ENCODE measurements at places on chromosomes 1 and 21.

- DNase-seq = no peak
These were observed 542 bp upstream of the XPR1 start for GRCh38 chr1:180631194-180631765.

- DNase-seq = no peak
These were observed 7.3 kb upstream of the DEDD start for GRCh38 chr1:161139766-161140165.

DNA sequence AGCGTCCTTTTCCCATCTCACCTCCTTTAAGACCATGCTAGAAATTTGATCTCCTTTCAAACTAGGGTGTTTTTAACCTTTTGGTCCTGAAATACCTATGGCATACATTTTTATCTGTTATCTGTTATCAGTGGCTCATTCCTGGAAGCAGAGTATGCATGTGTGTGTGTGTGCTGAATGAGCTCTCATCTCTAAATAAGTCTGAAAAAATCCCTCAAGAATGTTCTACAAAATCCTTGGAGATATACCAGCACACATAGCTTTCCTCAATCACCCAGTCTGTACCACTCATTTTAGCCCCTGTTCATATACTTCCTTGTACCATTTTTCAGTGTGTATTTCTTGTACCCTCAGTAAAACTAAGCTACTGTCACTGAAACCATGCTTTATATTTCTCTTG is 6.0 kb upstream of the DARS2 start:
- no peak for DNase-seq

- no peak for DNase-seq
These were observed 56.2 kb upstream of the PARP1 start for GRCh38 chr1:226463925-226464586.

DNA sequence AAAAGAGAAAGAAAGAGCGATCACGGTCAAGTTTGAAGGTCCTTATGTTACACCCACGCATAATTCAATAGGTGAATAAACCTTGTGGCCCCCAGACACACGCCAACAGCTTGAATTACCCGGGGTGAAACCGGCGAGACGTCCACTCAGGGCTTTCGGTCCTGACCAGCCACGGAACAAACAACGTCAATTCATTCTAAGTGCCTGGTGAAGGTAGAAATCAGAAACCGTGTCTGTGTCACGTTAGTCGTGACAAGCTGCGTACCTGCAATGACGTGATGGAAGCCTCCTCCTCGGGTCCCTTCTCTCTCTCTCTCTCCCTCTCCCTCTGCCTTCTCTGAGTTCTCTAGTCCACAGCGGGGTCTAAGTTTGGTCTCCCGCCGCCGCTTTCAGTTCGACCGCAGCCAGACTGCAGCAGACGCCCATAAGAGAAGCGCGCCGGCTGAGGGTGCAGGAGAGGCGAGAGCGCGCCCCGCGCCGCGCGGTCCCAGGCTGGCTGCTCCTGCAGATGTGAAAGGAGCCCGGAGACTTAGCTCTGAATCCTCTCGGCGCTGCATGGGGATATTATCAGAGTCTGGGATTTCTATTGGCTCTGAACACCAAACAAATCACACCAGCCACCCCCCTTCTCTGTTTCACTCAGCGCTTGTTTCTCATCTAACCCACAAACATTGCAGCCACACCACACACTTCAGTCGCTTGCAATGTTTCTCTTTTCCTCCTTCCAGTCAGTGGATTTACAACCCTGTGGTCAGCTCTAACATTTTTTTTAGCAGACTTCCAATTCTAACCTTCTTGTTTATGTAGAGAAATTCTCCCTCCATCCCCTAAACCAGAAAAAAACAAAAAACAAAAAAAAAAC is at the start of gene GREM2:
Gene GREM2 (minus strand): TSS at position 537 of the 862 bp plus-strand sequence. CDS start 118,680 bp downstream, outside the sequence.
- DNase-seq = no peak

DNA sequence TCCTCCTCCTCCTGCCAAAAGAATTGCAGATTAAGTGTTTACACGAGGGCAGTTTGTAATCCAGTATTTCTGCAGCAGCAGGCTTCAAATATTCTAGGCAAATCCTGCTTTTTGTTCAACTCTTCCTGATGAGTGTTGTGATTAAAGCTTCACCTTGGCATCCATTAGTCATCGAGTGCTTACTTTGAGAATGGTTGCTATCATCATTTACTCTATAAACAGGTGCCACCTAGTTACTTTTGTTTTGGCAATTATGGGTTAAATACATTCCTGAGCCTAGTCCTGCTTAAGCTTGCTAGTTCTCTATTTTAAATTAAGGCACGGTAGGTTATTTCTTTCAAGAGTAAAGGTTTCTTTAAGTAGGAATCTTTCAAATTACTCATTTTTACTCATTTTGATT is 20.3 kb downstream of the PDC start:
- no peak for DNase-seq

GRCh38 chr21:43012596-43012995 is 38.2 kb downstream of the PKNOX1 start:
- no peak for DNase-seq

- no peak for DNase-seq
These were observed 56.3 kb downstream of the POU2F1 start for GRCh38 chr1:167276969-167277368.

DNA sequence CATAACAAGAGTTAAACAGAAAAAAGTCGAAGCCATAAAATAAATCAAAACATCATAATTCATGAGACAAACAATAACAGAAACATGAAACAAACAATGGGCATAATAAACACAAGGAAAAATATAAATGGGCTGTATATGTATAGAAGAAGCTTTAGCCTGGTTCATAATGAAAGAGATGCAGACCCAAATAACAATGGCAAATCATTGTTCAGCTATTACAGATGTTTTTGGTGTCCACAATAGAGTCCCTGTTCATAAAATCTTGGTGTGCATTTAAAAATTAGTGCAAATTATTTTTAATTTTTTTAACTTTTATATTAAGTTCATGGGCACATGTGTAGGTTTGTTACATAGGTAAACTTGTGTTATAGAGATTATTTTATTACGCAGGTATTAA is 1185.9 kb upstream of the B3GALT2 start:
- no peak for DNase-seq

DNA sequence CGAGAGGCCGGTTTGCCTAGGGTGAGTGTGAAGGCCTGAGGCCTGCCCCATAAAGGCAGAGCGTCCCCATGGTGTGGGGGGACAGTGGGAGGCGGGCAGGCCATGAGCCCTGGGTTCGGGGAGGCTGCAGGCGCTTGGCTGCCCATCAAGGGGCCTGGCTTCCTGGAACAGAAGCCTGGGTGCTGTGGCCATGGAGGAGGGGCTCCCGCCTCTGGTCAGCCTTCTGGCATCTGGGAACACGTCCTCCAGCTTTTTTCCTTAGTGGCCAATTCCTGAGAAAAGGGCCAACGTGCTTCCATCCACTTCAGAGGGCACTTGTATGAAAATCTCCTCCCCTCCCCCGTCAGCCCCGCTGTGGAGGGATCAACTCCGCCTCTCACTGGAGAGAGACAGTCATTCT is 58.7 kb downstream of the PRDM16 start:
- DNase-seq = no peak

GRCh38 chr1:219514728-219515127 is 98.2 kb downstream of the ZC3H11B start:
- no peak for DNase-seq

- no peak for DNase-seq
These were observed 59.3 kb downstream of the EPHB2 start for GRCh38 chr1:22769932-22770331.

GRCh38 chr1:59083946-59084865 is 212.7 kb upstream of the FGGY start:
- no peak for DNase-seq

GRCh38 chr1:109894823-109895719 is 15.6 kb upstream of the CSF1 start:
- DNase-seq = no peak

DNA sequence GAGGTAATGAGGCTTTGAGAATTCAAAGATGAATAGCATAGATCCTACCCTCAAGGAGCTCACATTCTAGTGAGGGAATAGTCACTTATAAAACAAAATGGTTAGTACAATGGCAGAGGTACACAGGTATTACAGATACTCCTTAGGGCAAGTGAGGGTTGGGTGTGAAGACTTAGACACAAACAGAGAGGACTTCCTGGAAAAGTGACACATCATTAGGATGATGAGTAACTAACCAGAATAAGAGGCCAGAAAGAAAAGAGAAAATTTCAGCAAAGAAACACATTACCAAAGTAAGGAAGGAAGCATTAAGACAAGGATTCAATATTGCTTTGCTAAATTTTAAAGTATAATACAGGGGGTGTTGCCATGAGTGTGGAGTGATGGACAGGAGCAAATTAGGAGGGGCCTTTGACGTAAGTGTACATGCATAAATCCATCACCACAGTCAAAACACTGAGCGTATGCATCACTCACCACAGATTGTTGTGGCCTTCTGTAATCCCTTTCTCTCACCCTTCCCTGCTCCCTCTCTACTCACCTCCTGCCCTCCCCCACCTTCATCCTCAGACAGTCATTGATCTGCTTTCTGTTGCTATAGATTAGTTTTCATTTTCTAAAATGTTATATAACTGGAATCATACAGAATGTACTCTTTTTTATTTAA is 7.9 kb downstream of the CD53 start:
- no peak for DNase-seq

- DNase-seq = no peak
These were observed 12.3 kb downstream of the TNFRSF1B start for GRCh38 chr1:12179111-12179519.

DNA sequence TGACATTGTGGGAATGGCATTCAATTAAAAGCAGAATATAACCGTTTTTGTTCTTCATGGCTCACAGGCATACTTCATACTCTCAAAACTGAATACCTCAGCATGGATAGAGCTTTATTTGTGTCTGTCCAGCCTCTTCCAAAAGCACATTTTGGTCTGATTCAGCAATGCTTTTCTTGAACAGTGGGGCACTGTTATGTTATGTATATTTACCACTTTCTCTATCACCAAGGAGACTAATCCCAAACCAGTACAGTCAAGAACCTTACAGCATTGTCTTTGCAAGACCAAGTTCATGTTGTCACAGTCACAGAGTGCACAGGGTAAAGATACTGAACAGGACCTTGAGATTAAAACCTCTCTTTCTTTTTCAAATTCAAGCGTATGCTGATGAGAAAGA is 582.8 kb downstream of the PTBP2 start:
- DNase-seq = no peak

DNA sequence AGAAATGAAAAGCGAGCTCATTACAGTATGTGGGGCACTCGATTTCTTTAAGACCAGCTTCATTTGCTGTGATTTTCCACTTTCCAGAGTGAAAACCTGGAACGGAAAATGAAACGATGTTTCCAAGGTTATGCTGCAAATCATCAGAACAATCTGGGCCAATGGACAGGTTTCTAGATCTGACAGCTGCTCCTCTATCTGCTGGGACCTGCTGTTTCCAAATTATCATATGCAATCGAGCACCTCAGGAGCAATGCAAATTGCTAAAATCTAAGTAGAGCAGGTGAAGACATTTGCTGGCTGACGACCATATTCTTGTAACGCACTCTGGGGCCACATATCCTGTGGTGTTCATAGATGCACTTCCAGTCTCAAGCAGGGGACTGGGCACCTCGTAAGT is 39.7 kb upstream of the TIAM1 start:
- DNase-seq = peak; percentile 35

GRCh38 chr1:100778748-100779147 is 59.2 kb downstream of the VCAM1 start:
- no peak for DNase-seq

- no peak for DNase-seq
These were observed 6.3 kb upstream of the PLD5 start for GRCh38 chr1:242530761-242531160.

GRCh38 chr1:171220581-171221054 is 27.7 kb upstream of the FMO1 start:
- DNase-seq = peak; percentile 73

DNA sequence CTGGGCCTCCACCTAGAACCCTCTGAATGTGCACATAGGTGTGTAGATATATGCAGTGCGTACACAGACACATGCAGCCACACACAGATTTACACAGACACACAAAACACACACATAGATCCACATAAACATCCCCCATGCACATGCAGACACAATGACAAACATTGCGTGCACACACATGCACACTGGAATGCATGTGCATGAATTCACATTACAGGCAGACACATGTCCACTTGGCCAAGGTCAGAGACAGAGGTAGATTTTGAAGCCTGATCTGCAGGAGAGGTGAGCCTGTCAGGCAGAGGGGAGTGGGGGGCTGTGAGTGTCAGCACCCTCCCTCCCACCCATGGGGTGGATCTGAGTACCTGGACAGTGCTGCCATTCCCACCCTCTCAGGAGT is 338.5 kb downstream of the PTPRU start:
- no peak for DNase-seq

- no peak for DNase-seq
These were observed 26.0 kb downstream of the KNCN start for GRCh38 chr1:46525253-46525983.

- no peak for DNase-seq
These were observed 32.4 kb upstream of the ATP1A1 start for GRCh38 chr1:116340506-116341231.

GRCh38 chr1:245383396-245384330 is 228.9 kb downstream of the KIF26B start:
- DNase-seq = no peak

- DNase-seq = no peak
These were observed 118.1 kb downstream of the CACNA1E start for GRCh38 chr1:181601186-181601950.

DNA sequence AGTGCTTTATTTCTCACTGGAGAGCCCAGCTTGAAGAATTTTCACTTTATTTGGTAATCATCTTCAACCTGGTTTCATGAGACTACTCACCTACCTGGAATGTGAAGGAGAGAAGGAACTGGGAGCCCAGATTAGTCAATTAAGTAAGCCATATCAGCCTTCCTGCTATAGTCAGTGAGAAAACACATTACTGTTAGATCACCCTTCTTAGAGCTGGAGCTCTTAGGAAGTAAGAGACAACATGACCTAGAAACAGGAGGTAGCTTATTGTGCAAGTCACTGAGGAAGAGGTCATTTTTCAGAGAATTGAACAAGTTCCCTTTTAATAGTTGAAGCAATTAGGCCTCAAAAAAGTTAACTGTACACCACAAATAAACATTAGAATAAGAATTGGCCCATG is 49.2 kb upstream of the TEKT2 start:
- DNase-seq = no peak

DNA sequence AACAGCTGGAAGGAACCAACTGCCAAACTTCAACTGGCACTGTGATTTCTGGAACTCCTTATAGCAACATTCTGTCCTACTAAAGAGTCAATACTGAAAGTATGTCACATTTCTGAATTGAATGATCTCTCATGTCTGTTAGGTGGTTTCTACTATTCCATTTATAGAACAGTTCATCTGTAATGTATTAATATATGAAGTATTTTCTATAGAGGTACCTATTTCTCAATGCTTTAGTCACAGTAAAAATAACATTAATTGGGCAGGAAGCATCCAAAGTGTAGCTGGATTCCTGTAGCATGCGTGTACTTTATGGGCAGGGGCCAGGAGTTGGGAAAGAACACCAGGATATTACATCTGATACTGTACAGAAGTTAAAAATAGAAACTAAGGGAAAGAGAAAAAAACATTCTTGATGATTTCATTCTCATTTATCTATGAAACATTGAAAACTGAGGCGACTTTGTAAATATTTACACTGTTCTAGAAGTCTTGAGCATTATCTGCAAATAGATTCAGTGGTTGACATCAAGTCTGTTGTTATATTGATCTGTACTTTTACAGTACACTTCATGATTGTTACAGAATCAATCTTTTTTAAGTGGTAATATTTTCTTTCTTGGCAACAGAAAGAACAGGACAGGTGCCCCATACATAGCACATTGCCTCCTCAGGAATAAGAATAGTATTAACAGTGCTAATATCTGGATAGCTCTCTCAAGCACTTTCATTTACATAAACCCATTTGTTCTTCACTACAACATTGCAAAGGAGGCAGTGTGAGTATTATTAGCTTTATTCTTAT is 6.2 kb upstream of the ZNF281 start:
- no peak for DNase-seq
